ENCODE measurements at places on chromosomes 16 and 17. TPM values are rescaled to one million over a fixed set of nuclear protein-coding genes. Genes with fewer than 3 reads are reported as not detected.

JPH3 gene
- total RNA-seq, result 1.2 TPM

ZG16 gene
- total RNA-seq, result not detected

ANKRD40CL gene
- total RNA-seq, result 0.64 TPM

TRIM25 gene
- 144 TPM for total RNA-seq

CHD9 gene
- 69.5 TPM for total RNA-seq

KRTAP4-6 gene
- not detected for total RNA-seq

ORMDL3 gene
- 1,738 TPM for total RNA-seq

SLC35G6 gene
- not detected for total RNA-seq

NLRC3 gene
- total RNA-seq, result 0.42 TPM

SMIM22 gene
- total RNA-seq, result 235 TPM

KCNJ12 gene
- not detected for total RNA-seq

SDK2 gene
- total RNA-seq, result not detected

ARL5C gene
- not detected for total RNA-seq

TOB1 gene
- total RNA-seq, result 177 TPM

KRT40 gene
- total RNA-seq, result not detected

DNA sequence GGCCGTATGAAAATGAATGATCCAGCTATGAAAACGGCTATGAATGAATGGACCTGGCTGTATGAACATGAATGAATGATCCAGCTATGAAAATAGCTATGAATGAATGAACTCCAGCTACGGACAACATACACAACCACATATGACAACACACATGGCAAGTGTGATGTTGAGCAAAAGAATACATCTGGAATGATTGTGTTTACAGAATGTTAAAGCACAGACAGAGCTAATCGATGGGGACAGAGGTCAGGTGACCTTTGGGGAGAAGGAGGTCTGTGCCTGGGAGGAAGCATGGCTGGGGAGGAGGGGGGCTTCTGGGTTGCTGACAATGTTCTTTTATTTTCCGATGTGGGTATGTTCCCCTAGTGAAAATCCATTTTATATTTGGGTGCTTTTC, 174.0 kb upstream of the WSCD1 start:
- no peak for DNase-seq

- no peak for DNase-seq
Observed at GRCh38 chr16:58904291-58904690, 170.2 kb upstream of the GOT2 start.

GRCh38 chr16:14070555-14070876, 603 bp upstream of the MRTFB start:
- DNase-seq, result no peak

- no peak for DNase-seq
Observed at GRCh38 chr16:2811703-2812471, 5.2 kb upstream of the PRSS21 start.

- DNase-seq, result no peak
Observed at GRCh38 chr16:56915336-56916119, 16.4 kb upstream of the HERPUD1 start.

- DNase-seq, result no peak
Observed at GRCh38 chr17:73541111-73541510, 103.1 kb downstream of the SDK2 start.

DNA sequence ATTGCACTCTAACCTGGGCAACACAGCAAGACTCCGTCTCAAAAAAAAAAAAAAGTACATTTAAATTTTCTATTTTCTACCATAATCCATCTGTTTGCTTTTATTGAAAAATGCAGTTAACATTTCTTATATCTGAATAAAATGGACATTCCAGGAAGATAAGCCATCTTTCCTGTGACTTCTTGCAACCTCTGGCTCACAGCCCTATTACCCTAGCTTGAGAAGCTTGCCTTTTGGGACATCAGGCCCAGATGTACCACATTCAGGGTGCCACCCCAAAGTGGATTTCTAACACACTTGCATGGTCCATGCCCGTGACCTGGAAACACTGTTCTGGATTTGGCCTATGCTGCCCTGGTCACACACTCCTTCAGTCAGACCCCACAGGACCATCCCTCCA, 30.1 kb upstream of the DDX52 start:
- DNase-seq, result no peak

DNA sequence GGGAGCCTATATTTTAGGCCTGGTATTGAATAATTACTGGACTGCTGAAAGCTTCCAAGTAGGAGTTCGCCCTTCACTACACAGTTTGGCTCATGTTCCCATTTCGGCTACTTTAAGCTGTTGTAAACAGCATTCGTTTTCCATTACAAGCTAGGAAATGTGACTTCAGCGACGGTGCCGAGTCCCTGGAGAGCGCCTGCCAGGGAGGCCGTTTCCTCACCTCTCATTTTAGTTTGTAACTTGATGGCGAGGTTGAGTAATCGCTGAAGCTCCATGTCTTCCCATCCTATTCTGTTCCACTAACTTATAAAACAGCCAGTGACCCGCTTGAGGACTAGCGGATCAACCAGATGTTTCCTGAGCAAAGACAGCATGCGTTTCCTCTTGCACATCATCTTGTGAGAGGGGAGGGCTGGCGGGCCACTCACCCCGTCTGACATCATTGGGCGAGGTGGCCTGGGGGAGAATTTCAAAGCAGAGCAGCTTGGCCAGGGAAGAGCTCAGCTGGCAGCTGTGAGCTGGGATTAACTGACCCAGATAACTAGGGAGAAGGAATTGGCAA, 32.9 kb downstream of the PCTP start:
- no peak for DNase-seq

GRCh38 chr17:29401258-29401657, 11.1 kb downstream of the TAOK1 start:
- DNase-seq, result no peak

DNA sequence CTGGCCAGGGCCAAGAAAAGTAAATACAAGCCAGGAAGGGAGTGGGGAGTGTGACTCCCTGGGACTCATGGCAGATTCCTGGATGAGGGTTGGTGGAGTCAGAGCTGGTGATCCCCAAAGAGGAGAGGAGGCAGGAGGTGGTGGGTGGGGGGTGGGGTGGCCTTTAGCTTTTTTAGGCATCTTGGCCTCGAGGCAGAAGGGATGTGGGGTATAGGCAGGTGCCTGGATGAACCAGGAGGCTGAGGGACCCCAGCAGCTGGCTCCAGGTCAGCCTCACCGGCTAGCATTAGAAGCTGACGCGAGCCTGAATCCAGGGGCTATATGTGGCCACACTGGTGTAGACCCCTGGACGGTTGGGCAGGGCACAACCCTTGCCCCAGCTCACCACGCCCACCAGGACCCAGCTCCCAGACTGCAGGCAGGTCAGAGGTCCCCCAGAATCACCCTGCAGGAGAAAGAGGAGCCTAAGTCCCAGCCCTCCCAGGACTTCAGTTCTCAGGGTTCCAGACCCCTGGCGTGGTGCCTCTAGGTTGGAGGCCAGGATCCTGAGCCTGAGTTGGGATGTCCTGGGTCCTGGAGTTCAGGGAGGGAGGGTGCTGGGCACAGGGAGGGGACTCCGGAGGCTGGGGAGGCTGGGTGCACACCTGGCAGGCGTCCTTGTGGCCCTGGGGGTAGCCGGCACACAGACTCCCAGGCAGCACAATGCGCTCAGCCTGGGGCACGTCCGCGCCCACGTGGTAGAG, 2.8 kb downstream of the PRSS33 start:
- DNase-seq, result no peak

GRCh38 chr16:12906271-12906670, 4.9 kb downstream of the SHISA9 start:
- DNase-seq, result no peak

- no peak for DNase-seq
Observed at GRCh38 chr16:140175-140857, 1.8 kb upstream of the NPRL3 start.

- no peak for DNase-seq
Observed at GRCh38 chr17:76268015-76268749, 3.0 kb downstream of the UBALD2 start.

GRCh38 chr17:59436900-59437299, 105.4 kb downstream of the YPEL2 start:
- DNase-seq, result no peak

DNA sequence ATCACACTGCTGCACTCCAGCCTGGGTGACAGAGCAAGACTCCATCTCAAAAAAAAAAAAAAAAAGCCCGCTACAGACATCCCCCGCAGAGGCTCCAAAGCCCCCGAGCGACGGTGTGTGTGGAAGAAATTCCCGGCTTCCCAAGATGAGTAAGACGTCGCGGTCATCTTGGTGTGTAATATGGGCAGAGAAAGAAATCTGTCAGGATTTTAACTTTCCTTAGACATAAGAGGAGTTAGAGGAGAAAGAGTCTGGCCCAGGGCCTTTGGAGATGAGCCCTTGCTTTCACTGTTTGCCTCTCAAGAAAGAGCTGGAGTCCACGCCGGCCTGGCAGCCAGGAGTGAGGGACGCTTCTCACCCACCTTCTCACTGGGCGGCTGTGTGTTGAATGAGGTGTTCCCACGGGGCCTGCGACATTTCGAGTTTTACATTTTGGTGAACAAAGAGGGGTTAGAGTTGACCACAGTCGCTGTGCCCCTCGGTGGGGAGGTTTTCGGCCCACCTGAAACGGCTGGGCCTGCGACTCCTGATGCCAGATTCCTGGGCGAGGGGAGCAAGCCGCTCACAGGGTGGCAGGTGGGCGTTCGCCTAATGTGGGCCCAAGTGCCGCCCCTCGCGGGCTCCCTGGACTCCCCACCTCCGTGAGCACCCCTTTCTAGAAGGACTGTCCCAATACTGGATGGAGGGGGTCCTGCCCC, 17.9 kb downstream of the C1QTNF1 start:
- DNase-seq, result no peak

DNA sequence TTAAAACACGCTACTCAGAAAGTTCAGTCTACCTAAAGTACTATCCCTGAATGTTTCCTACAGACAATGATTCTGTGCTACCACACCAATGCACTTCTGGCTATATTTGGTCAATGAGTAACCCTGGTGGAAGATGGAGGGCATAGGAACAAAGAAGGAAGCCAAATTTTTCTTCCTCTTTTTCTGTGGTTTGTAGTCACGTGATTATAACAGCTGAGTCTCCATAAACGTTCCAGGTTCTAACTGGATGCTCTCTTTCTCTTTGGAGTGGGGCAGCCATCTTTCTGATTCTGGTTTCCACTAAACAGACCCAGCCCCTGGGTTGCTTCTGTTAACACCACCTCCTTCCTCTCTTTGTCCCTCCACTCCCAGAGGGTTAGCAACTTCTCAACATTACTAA, 274.9 kb downstream of the CDH11 start:
- no peak for DNase-seq

- no peak for DNase-seq
Observed at GRCh38 chr17:20074001-20074400, 64.8 kb downstream of the SPECC1 start.

DNA sequence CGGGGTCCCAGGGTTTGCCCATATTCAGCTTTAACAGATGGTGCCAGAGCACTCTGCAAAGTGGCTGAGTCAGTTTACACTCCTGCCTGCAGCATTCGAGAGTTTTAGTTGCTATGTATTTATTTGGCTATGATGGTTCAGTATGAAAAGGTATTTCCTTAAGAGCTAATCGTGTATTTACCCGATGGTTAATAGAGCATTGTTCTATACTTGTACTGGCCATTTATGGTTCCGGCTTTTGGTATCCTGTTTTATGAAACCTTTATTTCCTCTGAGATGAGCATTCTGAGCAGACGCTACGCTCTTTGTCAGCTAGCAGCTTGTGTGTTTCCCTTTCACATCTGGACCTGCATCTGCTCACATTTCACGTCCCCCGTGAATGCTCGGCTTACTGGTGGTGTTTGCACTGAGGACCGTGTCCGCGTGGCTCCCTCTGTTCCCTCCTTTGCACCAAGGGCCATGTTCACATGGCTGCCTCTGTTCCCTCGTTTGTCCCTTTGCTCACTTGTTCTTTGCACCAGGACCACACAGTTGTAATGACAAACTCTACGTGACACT, 149.1 kb upstream of the CHMP6 start:
- DNase-seq, result no peak

DNA sequence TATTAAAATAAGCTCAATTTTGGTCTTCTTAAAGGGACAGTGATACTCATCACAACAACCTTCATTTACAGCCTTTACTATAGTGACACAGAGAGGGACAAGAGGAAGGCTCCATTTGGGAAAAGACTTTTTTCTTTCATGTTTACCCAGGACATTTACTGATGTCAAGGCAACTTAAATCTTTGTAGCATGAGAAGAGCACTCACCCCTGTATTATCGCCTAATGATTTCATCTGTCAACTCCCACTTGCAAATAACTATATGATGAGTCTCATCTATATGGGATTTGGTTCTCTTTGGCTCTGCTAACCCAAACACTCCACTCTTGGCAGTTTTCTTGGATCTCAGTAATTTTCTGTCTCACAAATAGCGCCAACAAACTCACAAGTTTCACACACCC, 24.1 kb downstream of the BLMH start:
- no peak for DNase-seq

- DNase-seq, result peak; percentile 86
Observed at GRCh38 chr16:70770626-70771552, 30.1 kb downstream of the VAC14 start.

- no peak for DNase-seq
Observed at GRCh38 chr16:27779641-27780164, 229.8 kb downstream of the KATNIP start.

GRCh38 chr17:72404872-72405271, 284.1 kb downstream of the SOX9 start:
- DNase-seq, result no peak

- no peak for DNase-seq
Observed at GRCh38 chr17:28484296-28484695, 10.9 kb downstream of the SLC13A2 start.

DNA sequence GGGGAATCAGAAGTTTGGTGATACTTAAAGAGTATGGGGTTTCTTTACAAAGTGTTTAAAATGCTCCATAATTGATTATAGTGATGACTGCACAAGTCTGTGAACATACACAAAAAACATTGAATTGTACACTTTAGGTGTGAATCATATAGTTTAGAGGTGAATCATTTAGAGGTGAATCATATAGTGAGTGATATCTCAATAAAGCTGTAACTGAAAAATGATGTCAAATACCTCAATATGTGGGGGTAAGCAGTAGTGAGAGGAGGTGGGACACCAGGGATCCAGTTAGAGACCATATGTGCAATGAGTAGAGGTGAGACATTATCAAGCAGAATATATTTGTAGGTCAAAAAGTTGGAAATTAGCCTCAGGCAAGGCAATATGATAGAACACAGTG, 264.5 kb downstream of the PMP22 start:
- no peak for DNase-seq

DNA sequence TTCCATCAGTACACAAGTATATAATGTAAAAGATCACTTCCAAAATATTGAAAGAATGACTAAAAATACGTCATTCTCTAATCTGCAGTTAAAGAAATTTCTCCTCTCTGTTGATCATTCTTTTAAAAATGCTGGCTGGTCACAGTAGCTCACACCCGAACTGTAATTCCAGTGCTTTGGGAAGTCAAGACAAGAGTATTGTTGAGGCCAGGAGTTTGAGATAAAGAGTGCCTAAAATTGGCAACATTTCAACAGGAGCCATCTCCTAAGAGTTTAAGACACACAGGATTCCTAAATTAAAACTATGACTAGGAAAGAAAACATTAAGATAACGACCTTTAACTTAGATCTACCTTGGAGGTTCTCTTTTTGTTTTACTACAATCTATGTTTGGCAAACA, 4.5 kb upstream of the USP32 start:
- DNase-seq, result no peak

GRCh38 chr16:19093631-19094541, 19.9 kb upstream of the ITPRIPL2 start:
- no peak for DNase-seq

- DNase-seq, result no peak
Observed at GRCh38 chr17:60158751-60159478, 9.1 kb downstream of the CA4 start.

GRCh38 chr17:37513711-37514110, 24.0 kb downstream of the DUSP14 start:
- DNase-seq, result no peak

GRCh38 chr17:6558932-6559752, 2.8 kb upstream of the PITPNM3 start:
- no peak for DNase-seq

Measured in Calu3 (cell line).